ENCODE measurements at places on chromosomes 1 and 21.

DNA sequence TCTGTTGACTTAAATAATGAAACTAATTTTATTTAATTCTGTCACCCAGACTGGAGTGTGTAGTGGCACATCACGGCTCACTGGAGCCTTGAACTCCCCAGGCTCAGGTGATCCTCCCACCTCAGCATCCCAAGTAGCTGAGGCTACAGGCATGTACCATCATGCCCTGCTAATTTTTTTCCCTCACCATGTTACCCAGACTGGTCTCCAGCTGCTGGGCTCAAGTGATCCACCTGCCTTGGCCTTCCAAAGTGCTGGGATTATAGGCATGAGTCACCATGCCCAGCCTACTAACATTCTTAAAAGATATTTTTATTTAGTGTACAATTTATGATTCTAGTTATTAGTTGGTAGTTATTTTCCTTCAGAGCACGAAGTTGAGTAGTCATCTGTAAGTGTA, 49.5 kb downstream of the NRDC start:
- DNase-seq = no peak

DNA sequence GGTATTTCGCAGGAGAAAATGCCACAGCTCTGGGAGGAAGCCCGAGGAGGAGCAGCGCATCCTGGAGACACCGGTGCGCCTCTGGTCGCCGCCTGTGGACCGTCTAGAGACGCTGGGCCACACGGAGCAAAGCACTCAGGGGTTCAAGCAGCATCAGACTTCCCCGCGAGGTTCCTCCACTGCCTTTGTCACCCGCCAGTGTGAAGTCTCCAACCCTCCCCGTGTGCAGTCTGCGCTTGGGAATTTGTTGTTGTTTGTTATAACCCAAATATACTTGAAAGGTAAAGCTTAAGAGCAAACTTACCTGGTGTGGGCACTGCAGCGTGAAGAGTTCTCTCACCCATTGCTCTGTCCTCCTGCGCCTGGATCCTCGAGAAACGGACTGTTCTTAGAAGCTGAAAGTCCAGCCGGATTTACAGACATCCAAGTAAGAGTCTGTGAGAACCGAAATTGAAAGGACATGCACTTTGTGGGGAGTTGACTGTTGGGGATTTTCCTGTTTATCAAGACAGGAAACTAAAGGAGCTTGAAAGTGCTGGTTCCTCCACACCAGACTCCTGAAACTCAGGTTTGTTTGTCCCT, at the start of gene GBP4:
Gene GBP4, minus strand, starts transcription at position 452 of the 582 bp plus-strand sequence. Its CDS starts 108 bp downstream, at position 344.
- peak; percentile 71 for DNase-seq

DNA sequence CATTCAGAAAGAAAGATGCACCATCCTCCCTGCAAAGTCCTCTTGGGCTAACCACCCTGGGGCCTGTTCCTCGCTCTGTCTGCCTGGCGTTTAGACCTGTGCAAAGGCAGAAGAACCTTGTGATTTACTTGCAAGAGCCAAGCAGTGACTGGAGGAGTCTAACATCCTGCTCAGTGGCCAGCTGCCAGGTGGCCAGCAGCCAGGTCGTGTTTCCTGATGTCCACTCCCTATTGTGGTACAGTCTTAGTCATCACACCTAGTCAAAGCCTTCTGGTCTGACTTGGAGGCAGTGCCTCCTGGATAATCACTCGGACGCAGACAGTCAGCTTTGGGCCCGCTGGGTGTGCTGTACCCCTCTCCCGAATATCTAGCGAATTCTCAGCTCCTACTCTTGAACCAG, 118.1 kb downstream of the PGBD5 start:
- DNase-seq = no peak

- no peak for DNase-seq
Observed at GRCh38 chr1:232318143-232318542, 311.8 kb downstream of the SIPA1L2 start.

- no peak for DNase-seq
Observed at GRCh38 chr1:156760092-156760795, 7.1 kb upstream of the PRCC start.

- DNase-seq = no peak
Observed at GRCh38 chr1:27153549-27153886, 1.4 kb downstream of the SLC9A1 start.

- peak; percentile 48 for DNase-seq
Observed at GRCh38 chr1:155012776-155013602, 10.4 kb downstream of the ZBTB7B start.
